ENCODE measurements at places on chromosomes 3 and 15.

- DNase-seq: no peak
Observed at GRCh38 chr3:141405591-141405990, 37.3 kb downstream of the ZBTB38 start.

GRCh38 chr3:125121246-125122010 is 65.6 kb upstream of the HEG1 start:
- no peak for DNase-seq

DNA sequence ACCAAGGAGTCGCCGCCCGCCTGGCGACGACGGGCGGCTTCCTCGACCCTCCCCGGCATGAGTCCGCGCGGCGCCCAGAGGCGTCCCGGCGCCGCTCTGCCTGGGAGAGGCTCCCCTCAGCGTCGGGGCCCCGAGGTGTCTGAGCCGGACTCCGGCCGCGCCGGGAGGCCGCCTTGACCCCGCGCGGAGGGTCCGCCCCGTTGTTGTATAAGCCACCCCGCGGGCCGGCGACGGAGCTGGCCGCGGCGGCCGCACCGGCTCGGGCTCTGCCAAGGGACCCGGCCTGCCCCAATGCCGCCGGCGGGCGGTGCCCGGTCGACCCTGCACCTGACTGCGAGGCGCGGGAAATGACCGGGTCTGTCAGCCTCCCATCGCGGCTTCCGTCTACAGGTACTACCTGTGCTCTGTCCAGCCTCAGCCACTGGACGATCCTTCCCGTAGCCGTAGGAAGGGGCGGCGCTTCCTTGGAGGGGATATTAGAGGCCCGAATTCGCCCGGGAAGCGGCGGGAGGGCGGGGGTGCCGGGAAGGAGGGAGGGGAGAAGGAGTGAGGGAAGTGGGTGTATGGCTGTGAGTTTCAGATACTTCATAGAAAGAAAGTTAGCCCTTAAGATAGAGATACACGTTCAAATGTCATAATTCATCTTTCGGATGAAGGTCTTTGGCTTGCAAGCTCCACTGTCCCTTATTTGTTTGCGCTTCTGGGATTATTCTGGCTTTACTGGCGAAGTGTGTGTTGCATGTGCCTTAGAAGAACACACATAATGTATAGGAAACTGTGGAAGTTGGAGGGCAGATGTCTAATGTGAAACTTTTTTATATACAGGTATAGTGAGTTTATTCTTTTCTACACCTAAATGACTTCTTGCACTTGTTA is 620 bp downstream of the ABHD5 start:
- DNase-seq: no peak

GRCh38 chr3:36813305-36813704 is 49.0 kb upstream of the DCLK3 start:
- DNase-seq: no peak

DNA sequence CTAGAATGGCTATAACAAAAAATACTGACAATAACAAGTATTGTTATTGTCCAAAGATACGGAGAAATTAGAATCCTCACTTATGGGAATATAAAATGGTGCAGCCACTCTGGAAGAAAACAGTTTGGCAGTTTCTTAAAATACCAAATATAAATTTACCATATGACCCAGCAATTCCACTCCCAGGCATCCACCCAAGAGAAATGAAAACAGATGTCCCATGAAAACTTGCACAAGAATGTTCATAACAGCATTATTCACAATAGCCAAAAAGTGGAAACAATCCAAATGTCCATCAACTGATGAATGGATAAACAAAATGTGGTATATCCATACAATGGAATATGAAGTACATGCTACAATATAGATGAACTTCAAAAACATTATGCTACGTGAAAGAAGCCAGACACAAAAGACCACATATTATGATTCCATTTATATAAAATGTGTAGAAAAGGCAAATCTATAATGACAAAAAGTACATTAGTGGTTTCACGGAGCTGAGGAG is 9.4 kb downstream of the AAGAB start:
- DNase-seq: no peak

DNA sequence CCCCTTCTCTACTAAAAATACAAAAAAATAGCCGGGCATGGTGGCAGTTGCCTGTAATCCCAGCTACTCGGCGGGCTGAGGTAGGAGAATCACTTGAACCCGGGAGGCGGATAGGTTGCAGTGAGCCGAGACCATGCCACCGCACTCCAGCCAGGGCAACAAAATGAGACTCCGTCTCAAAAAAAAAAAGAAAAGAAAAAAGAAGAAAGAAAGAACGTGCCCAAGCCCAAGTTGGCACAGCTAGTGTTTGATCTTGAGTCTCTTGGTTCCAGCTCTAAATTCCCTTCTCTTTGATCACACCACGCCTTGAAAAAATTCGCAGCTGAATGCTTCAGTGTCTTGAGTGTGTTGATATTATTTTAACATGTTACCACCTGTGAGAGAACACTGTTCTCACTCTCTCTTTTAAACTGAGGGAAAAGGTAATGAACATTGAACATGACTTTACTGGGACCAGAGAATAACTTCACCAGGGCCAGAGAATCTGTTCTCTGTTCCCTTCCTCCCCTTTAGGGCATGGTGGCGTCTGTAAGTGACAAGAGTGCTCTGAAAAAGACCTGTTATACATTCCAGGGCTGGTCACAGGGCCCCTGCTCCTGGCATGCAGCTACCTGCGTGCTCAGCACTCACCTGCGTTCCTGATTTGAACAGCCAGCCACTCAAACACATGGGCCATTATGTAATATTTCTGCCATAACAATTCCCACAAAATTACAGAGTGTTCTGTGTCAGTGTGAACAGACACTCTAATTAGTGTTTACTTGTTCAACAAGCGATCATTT is 19.0 kb downstream of the SLCO3A1 start:
- DNase-seq: no peak

DNA sequence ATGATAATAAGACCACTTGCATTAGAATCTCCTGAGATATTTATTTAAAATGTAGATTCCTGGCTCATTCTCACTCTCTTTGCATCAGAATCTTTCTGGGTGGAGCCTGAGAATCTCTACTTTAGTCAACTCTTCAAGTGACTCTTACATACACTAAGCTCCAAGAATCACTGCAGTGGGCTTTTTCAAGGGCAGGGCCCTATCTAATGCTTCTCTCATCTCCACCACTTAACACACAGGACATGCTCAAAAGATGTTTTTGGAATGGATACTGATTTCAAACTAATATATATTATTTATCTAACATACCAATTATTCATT is 68.9 kb upstream of the GAP43 start:
- DNase-seq: no peak

GRCh38 chr3:173275740-173276139 is 121.8 kb upstream of the NLGN1 start:
- DNase-seq: no peak

DNA sequence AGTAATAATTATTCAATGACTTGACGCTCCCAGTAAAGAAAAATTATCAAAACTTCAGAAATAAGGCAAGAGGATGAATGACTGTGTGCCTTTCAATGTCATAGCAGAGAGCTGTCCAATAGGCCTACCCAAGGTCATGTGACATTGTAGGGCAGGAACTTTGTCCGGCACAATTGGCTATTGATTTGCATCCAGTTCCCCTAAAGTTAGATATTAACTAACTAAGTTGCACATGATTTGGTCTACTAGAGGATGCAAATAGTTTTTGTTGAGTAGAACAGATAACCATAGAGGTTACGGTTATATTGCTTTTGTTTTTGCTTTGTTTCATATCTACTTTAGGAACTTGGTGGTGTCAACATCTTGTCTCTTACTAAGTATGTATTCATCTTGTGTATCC is 127.9 kb upstream of the PFN2 start:
- no peak for DNase-seq

DNA sequence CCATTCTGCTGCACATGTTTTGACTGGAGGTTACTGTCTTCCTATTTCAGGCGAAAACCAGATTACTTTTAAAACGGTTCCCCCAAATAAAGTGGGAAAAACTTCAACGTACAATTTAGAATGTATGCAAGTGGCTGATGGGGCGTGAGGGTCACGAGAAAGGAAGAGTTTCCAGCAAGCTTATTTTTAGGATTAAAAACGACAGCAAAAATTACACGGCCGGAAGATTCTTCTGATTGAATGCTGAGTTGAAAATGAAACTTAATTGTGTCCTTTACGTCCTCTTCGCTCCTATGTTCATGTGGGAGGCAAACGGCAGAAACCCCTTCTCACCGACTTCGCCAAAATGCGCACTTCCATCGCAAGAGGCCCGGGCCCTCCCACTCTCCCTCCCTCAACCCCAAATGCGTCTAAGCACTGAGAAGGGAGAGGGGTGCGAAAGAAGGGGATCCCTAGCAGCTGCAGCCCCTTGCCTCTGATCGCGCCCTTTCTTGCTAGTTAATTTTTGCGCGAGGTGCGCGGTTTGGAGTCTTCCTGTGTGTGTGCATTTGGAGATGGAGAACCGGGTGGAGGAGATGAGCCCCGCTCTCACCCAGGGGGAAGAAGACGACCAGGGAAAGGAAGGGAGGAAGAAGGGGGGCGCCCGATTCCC is 656 bp downstream of the CD47 start:
- DNase-seq: no peak

DNA sequence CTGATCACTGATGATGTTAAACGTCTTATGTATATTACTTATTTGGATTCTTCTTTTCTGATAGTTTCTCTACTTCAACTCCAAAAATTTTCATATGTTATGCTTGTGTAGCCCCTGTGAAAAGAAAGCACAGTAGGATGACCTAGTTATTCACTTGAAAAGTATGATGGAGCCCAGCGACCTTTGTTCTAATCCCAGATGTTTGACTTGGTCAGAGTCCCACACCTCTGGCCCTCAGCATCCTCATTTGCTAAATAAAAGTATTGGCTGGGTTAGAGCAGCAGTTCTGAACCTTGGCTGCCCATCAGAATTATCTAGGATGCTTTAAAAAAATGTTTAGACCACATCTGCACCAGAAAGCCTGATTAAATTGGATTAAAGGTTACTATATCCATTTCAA is 173.7 kb downstream of the ATG7 start:
- no peak for DNase-seq

- no peak for DNase-seq
Observed at GRCh38 chr3:168116279-168116678, 20.6 kb upstream of the GOLIM4 start.

DNA sequence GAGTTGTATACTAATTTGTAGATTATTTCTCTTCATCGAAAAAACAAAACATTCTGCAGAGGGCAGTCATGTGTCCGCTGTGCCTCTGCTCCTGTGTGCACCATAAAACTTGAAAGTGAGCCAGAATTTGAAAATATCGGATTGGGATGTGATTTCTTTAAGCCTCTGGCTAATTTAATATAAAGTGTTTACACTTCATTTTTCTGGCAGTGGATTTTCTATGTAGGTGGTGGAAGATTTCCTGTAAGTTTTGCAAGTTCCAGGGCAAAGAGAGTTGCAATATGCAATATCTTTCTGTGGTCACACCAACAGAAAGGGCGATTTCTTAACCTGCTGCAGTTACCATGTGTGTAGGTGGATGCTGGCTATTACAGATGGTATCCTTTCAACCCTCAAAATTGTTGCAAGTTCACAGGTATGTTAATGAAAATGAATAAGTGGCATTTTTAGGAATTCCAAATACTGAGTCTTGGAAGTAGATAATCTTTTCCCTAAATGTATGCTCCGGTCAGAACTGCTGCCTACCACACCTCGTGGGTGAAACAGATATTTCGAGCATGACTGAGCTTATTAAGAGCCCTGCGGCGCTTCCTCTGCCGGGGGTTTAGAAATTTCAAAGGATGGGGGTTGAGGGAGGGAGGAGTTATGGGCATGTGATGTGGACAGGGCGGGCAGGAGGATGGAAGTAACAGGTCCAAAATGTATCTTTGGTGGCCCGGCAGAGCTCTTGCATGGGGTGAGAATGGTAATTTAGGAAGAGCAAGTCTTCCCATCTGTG is 134.0 kb downstream of the PGPEP1L start:
- DNase-seq: no peak

DNA sequence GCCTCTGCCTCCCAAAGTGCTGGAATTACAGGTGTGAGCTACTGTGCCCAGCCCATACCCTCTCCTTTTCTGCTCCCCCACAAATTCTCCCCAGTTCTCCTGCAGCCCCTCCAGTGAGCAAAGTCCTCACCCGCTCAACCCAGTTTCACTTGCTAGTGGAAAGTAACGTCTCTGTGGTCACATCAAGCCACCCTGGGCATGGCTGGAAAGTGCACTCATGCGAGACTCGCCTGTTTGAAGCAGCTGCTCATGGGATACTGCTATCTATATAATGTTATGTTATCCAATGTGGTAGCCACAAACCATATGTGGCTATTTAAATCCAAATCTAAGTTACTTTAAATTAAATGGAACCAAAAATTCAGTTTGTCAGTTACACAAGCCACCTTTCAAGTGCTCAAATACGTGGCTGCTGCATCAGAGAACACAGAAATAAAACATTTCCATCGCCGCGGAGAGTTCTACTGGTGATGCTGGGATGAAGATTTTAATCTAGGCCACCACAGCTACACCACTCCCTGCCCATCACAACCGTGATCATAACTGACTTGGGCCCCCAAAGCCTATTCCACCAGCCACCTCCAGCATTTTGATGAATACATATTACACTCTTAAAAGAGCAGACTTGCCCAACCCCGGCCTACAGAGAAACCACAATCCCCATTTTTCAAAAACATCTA is 119.4 kb downstream of the LIPC start:
- DNase-seq: no peak

DNA sequence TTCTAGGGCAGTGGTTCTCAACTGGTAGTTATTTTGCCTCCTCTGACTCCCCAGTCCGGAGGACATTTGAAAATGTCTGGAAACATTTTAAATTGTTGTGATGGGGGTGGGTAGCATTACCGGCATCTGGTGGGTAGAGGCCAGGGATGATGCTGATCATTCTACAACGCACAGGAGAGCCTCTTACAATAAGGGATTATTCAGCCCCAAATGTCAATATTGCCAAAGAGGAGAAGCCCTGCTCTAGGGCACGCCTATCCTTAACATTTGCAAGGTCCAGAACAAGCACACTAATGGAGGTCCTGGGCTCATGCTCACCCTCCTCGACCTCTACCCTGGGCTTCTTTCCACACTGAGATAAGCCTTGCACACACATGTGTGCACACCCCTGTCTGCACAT is 106.4 kb downstream of the MINAR1 start:
- no peak for DNase-seq

GRCh38 chr3:126414406-126414805 is 19.7 kb downstream of the CFAP100 start:
- DNase-seq: no peak

- no peak for DNase-seq
Observed at GRCh38 chr15:47622055-47622454, 95.2 kb upstream of the SEMA6D start.

DNA sequence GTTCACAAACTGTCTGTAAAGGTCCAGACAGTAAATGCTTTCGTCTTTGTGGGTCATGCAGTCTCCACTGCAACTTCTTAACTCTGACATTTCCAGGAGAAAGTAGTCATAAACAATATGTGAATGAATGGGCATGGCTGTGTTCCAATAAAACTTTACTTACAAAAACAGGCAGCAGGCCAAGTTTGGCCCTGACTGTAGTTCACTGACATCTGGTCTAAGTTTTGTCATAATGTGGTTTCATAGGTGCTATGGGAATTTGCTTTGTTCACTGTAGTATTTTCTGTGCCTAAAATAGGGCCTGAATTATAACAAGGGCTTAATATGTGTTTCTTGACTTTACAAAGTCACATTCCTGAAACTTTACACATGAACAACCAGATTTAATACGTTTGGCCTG is 186.0 kb upstream of the KBTBD8 start:
- DNase-seq: no peak

GRCh38 chr3:17709236-17709810 is 33.1 kb downstream of the TBC1D5 start:
- DNase-seq: no peak

Data from epithelial cell of proximal tubule (primary cell).